H1 (cell line): ENCODE measurements at places on chromosomes 12 and 14. TPM values are rescaled to one million over a fixed set of nuclear protein-coding genes. Genes with fewer than 3 reads are reported as not detected.

TMEM119 gene
- total RNA-seq = 0.48 and 0.61 TPM in 2 replicates

B4GALNT3 gene
- total RNA-seq = 20.3 and 20.4 TPM in 2 replicates

DNA sequence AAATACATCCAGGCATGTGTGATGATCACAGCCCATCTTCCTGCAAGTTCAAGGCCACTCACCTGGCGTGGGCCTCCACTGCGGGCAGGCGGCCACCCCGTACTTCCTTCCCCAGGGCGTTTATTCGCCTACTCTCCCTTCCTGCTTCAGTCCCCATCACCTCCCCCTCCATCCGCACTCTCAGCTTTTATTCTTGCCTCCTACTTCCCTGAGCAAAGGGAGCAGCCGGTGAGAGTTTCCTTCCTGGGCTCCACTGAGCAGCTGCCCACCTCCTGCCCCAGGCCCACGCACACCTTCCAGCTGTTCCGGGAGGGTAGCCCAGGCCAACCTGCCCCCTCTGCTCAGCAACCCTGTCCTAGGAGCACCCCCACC, 4.1 kb downstream of the CYP46A1 start:
- no peak overlapping the region for H3K27ac ChIP-seq
- H3K36me3 ChIP-seq = no peaks in the 10 kb centered on the region
- no peak for DNase-seq
- H3K4me1 ChIP-seq = peaks cover 6% of the 10 kb centered on the region
- no peaks in the 10 kb centered on the region for H3K27me3 ChIP-seq

DNA sequence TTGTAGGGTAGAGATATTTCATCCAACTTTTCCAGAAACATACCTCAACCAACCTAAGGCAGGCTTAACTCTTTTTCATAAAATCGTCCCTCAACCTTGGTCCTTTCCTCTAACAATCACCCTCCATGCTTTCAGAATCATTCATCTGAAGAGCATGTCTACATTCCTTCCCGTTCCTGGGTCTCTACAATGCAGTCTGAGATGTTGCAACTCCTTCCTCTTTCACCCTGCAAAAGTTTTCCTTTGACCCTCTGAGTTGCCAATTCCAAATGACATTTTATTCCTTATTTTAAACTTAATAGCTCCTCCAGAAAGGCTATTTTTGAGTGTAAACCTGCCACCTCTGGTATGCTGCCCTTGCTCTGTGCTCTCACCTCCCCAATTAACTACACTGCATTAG, 16.7 kb downstream of the SLC7A7 start:
- no peaks in the 10 kb centered on the region for H3K36me3 ChIP-seq
- no peak overlapping the region for H3K4me3 ChIP-seq
- no peak for DNase-seq

DNA sequence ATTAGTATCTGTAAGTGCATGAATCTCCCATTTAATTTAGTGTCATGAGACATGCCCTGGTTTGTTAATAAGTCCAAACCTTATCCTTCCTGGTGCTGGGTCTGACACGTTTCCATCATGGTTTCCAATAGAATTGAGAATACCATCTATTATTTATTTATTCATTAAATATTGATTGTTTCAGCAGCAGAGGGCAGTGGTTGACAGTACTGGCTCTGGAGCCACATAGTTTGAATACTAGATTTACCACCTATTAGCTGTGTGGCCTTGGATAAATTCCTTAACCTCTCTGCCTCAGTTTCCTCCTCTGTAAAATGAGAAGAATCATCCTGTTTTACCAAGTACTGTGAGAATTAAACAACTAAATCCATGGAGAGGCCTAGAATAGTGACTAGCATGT, 941 bp upstream of the STAB2 start:
- no peaks in the 10 kb centered on the region for H3K4me1 ChIP-seq
- no peaks in the 10 kb centered on the region for H3K36me3 ChIP-seq
- no peak for DNase-seq
- H3K27ac ChIP-seq = no peak overlapping the region
- H3K27me3 ChIP-seq = no peaks in the 10 kb centered on the region
- H3K4me3 ChIP-seq = no peak overlapping the region

- DNase-seq = no peak
- no peak overlapping the region for H3K27ac ChIP-seq
- H3K4me3 ChIP-seq = no peak overlapping the region
- no peaks in the 10 kb centered on the region for H3K4me1 ChIP-seq
- no peaks in the 10 kb centered on the region for H3K36me3 ChIP-seq
Observed at GRCh38 chr12:38156497-38157245, 159.9 kb upstream of the ALG10B start.

DNA sequence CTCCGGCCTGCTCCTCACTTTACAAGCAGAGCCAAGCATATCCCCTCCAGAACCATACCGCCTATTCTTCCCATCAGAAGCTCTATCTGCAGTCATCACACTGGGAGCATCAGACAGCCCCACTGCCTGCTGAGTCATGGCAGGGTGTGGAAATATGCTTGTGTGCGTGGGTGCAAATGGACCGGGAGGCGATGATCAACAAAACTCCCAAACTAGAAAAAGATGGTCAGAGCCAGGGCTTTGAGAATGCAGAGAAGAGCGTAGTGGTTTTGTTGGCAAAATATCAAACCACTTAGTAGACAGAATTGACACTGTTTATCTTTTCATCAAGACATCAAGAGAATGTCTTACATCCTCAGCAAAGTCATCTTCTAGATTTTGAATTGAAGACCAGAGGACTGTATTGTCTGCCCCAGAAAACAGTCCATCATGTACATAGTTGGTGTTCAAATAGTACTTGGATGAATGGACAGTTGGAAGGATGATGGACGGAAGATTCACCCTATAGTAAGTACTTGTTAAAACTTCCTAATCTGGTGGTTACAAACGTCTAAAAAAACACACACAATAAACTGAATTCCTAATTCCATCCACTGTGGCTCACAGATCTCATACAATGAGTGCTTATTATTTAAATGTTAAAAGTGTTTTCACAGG, 54.9 kb downstream of the VWF start:
- no peaks in the 10 kb centered on the region for H3K27me3 ChIP-seq
- no peaks in the 10 kb centered on the region for H3K4me1 ChIP-seq
- H3K4me3 ChIP-seq = no peak overlapping the region
- no peaks in the 10 kb centered on the region for H3K36me3 ChIP-seq
